AG04449 (cell line): ENCODE measurements at places on chromosomes 1 and 21.

GRCh38 chr21:42016364-42016985 is 6.3 kb upstream of the ZBTB21 start:
- DNase-seq, result no peak

DNA sequence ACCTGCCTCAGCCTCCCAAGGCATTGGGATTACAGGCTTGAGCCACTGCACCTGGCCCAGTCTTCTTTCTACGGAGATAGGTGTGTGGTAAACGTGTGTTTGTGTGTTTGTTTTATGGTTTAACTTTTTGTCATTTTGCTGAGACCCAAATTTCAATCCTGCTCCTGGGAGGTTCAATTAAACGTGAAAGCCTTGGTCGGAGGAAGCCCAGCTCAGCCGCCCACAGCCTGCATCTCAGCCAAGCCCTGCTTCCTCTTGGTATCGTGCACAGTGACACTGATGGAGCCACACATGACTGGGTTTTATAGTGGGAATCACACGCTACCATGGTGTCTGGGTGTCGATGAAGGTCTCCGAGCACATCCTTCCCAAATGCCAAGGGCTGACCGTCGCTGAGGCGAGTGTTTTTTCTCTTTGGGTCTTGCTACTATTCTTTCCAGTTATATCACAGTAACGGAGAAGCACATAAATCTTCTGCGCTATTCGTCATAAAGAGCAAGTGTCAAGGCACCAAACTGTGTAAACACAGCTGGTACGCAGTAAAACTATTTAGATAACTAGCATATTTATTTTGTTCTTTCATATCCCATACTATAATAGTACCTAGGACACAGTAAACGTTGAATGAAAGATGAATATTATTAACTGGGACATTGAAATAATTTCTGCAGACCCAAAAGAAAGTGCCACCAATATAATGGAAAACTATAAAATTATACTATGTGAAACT is 39.3 kb downstream of the HLCS start:
- DNase-seq, result no peak

DNA sequence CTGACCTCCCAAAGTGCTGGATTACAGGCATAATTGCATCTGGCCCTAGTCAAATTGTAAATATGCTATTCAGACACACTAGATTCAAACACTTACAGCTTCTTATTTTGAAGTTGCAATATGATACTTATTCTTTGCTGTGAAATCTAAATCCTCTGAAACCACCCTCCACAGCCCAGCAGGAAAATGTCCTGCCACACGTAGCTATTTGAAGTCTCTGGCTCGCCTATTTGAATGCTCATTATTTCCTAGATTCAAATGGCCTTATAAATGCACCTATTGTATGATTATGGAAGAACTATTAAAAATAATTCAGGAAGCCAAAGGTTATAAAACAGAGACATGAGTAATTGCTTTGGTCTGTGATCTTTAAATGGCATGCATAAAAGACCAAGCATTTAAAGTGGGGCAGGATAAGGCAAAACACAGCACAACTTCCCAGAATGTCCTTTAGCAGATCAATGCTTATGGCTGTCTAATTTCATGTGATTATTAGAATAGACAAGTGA is 26.6 kb upstream of the FBXO28 start:
- DNase-seq, result no peak

- DNase-seq, result no peak
These were observed 1.8 kb downstream of the WDR77 start for GRCh38 chr1:111446967-111447892.

DNA sequence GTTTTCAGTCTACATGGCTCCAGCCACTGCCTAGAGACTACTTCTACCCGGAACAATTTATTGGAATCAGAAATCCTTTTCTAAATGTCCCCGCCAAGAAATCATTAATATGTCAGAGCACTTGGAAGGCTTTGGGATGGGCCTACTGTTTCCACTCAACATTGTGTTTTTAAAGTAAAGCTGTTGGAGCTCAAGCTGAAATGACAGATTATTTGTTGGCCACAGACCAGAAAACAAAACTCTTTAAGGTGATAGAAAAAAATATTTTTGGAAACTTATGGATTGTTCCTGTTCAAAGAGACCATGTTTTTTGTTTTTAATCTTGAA is 496 bp downstream of the VPS45 start:
- no peak for DNase-seq

DNA sequence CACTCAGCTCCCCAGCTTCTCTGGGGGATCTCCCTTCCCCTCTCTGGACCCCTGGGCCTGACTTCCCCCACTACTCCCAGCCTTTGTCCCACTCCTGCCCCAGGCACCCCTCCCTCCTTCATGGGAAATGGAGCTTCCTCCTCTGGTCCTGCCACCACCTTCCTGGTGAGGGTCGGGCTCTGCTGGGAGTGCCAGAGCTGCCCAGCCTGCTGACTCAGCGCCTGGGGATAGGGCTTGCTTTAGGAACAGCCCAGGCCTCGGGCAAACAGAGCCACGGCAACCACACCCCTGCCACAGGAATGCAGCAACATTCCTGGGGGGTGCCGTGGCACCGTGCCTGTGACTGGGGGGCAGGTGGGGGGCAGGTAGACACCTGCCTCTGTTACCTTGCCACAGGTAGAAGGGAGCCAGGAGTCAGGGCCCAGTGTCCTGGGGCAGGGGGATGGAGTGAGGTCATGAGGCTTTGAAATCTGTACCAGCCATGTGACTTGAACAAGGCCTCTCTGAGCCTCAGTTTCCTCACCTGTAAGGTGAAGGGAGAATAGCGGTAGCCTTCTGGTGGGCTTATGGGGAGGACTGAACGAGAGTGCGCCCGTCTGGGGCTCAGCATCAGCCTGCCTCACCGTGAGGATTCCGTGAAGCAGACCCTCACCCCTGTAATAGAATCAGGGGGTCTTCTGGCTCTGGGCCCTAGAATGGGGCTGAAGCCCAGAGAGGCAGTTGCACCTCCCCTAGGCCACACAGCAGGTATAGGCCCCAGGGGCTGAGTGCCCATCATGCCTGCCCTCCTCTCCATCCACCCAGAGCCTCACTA is 17.8 kb upstream of the EPHA2 start:
- peak; percentile 31 for DNase-seq

GRCh38 chr1:242784084-242784483 is 259.6 kb upstream of the PLD5 start:
- no peak for DNase-seq

DNA sequence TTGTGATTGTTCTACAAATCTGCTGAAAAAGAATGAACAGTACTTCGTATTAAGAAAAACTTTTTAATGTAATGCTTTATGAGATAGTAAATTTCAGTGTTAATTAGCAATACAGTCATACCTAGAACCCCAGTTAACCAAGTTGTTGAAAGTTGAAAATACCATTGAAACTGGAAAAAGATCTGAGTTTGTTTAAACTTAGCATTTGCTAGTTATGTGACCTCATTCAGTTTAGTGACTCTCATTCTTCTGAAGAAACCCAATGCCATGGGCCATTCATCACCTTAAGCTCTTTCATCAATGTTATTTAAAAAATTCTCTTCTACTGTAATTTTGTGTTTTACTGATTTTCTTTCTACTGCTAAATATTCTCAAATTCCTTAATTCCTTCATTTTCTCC is 20.2 kb downstream of the RCOR3 start:
- DNase-seq, result no peak

DNA sequence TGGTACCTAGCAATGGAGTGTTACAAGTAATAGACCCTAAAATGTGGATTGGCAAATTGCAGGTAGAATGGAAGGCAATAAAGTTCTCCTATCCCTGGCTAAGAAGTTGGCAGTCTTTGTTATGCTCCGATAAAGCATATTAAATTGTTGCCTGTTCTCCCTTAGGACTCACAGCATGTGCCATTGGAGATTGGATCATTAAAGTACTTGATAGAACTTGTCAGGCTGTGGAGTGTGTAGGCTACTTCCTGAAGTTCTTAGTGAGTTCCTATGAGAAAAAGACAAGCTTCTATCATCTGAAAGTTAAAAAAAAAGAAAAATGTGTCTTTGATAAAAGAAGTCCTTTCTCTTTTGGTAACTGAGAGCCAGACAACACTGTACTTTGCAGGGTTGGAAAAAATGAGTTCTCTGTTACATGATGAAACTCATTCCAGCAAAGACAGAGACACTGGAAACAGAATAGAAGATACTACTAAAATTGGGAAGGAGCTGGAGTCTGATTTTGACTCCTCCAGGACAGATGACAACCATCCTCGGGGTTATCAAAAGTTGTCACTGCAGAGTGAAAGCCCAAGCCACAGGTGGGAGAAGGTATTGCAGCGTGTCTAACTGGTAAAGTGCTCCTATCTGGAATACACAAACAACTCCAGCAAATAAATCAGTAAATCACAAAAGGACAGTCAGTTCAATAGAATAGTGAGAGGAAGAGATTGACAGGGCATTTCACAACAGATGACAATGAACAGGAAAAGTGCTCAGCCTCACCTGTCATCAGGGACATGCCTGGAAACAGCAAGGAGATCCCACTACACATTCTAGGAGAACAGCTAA is 87.5 kb upstream of the WDR26 start:
- no peak for DNase-seq

- no peak for DNase-seq
These were observed 25.5 kb downstream of the MAN1A2 start for GRCh38 chr1:117392771-117393170.

GRCh38 chr21:37208056-37208721 is 58.9 kb downstream of the VPS26C start:
- DNase-seq, result no peak

DNA sequence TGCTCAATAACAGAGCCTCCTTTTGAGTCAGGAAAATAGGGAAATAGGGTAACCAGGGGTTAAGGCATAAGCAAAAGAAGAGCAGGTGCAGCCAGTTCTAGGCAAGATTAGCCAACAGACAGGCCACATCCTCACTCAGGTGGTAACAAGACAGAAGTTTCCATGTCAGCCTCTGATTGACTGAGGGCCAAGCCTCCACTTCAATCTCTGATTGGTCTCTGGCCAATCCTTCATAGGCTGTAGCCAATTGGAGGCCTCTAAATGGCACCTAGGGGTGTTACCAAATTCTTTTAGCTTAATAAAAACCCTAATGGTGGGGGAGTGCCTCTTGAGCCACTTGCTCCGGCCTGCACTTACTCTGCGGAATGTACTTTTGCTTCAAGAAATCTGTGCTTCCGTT is 37.2 kb downstream of the LACTBL1 start:
- DNase-seq, result no peak

DNA sequence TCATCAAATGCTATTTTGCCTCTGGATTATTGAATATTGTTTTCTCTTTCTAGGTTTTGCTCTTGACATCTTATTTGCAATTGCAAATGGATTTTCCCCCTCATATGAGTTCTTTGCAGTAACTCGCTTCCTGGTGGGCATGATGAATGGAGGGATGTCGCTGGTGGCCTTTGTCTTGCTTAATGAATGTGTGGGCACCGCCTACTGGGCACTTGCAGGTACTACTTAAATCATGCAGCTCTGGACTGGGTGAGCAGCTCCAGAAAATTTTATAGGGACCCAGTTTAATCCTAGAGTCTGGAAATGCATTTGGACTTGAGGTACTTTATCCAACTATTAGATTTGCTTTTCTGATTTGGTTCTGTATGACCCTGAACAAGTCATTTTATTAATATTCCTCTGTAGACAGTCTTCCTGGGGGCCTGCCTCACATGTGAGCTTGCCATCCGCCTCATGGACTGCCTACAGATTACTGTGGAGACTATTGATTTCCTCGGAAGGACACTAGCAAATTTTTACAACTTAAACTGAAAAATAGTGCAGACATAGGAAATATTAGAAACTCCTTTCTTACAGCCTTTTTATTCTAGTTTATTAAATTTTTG is 44.5 kb downstream of the SLC22A15 start:
- peak; percentile 1 for DNase-seq

GRCh38 chr1:199102239-199102638 is 463.4 kb downstream of the PTPRC start:
- DNase-seq, result no peak

- no peak for DNase-seq
These were observed 73.8 kb downstream of the BCAR3 start for GRCh38 chr1:93607814-93608186.

- DNase-seq, result no peak
These were observed 8.8 kb downstream of the TFF2 start for GRCh38 chr21:42341776-42342542.

GRCh38 chr1:80248886-80249285 is 1242.4 kb upstream of the ADGRL4 start:
- no peak for DNase-seq

- DNase-seq, result peak; percentile 86
These were observed 8.9 kb downstream of the MRTO4 start for GRCh38 chr1:19260211-19261138.

DNA sequence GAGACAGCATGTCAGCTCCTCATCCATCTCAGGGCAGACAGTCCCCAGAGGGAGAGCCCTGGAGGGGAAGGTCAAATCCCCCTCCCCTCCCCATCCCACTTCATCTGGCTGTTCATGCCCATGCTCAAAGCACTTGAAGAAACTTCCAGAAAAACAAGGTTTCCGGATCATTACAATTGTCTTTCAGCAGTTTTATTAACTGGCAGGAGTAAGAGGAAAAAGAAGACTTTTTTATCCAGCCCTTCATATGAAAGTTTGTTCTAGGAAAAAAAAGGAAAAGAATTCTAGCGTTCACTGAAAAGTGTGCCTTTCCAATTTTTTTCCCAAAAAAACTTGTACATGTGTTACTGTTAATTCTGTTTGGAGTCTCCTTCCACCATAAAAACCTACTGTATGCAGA is 145.7 kb upstream of the TIAM1 start:
- DNase-seq, result no peak

GRCh38 chr1:14835725-14836124 is 237.2 kb downstream of the KAZN start:
- no peak for DNase-seq

DNA sequence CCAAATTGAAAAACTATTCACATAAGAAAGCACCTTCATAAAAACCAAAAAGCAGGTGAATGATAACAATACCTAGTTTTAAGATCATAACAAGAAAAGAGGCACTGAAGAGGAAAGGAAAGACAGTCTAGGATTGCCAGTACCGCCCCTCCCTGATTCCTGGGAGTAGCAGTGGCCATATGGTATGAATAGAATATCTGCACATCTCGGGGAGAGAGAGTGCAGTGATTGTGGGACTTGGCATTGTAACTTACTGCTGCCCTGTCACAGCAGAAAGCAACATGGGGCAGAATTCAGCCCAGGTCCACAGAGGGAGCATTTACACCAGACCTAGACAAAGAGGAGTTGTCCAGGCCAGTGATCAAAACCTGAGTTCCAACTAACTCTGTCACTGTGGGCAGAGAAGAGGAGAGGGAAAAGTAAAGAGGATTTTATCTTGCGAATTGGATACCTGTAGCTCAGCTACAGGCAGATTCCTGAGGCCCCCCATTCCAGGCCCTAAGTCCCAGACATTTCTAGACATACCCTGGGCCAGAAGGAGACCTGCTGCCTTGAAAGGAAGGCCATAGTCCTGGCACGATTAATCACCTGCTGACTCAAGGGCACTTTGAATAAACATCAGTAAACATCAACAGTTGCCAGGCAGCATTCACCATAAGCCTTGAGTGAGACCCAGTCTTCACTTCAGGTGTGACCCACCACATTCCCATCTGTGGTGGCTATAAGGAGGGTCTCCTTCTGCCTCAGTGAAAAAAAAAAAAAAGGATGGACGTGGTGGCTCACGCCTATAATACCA is 397.5 kb downstream of the TGFB2 start:
- DNase-seq, result no peak

GRCh38 chr1:160618763-160619274 is 28.0 kb downstream of the SLAMF1 start:
- DNase-seq, result no peak

GRCh38 chr1:178599087-178599486 is 86.2 kb downstream of the TEX35 start:
- no peak for DNase-seq

- no peak for DNase-seq
These were observed 60.7 kb downstream of the SH3GLB1 start for GRCh38 chr1:86765073-86765472.

- no peak for DNase-seq
These were observed 56.8 kb downstream of the ACP6 start for GRCh38 chr1:147613506-147613905.

- no peak for DNase-seq
These were observed 108.7 kb downstream of the USH2A start for GRCh38 chr1:216314379-216315095.
